ENCODE measurements at places on chromosomes 3 and 15.

DNA sequence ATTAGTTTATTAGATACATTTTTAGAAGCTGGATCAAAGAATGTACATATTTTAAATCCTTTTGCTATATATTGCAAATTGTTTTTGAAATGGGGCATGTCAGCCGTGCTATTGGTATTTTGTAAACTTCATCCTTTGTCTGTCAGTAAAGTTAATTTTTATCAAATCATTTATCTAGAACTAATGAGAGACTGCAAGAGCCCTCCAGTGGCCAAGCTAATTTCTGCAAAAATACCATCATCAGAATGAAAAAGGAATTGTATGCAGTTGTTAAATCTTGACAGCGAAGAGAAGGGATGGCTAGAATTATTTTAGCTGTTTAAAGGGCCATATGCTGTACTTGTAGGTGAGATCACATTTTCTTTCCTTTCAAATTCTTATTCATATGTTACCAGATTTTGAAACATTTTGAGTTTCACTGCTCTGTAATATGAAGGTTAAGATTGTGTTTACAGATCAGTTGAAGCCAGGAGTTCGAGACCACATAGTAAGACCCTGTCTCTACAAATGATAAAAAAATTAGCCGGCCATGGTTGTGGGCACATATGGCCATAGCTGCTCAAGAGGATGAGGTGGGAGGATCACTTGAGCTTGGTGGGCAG lies 8.1 kb upstream of the CLDN11 start:
- no peak for DNase-seq

- no peak for DNase-seq
Measured at GRCh38 chr3:7158516-7158915, 297.6 kb downstream of the GRM7 start.

GRCh38 chr3:172167892-172168648 lies 128.7 kb downstream of the FNDC3B start:
- DNase-seq = no peak

DNA sequence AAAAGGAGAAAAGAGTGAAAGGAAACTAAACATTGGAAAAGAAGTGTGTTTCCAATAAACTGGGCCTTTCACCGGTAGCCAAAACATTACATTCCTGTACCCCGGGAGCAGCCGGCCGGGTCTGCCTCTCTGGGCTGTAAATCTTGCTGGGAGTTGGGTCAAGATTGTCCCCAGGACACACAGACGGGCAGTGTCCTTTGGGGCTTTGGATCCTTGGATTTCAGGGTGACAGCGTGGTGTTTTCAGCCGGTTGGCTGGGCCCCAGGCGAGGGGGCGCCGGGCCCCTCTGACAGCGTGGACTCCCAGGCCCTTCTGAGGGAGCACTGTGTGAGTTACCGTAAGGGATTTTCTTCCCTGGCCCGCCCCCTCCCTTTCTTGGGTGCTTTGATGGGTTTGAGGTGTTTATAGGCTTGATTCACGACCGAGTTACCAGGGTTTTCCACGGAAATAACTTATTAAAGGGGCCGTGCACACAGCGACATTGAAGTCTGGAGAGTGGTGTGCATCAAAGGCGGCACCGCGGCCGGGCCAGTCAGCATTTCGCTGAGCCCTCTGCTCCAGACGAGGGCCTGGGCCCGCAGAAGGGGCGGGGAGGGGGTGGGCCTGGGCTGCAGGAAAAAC lies 27.4 kb downstream of the SMAD6 start:
- no peak for DNase-seq

GRCh38 chr3:30471066-30471465 lies 135.3 kb upstream of the TGFBR2 start:
- DNase-seq = no peak

DNA sequence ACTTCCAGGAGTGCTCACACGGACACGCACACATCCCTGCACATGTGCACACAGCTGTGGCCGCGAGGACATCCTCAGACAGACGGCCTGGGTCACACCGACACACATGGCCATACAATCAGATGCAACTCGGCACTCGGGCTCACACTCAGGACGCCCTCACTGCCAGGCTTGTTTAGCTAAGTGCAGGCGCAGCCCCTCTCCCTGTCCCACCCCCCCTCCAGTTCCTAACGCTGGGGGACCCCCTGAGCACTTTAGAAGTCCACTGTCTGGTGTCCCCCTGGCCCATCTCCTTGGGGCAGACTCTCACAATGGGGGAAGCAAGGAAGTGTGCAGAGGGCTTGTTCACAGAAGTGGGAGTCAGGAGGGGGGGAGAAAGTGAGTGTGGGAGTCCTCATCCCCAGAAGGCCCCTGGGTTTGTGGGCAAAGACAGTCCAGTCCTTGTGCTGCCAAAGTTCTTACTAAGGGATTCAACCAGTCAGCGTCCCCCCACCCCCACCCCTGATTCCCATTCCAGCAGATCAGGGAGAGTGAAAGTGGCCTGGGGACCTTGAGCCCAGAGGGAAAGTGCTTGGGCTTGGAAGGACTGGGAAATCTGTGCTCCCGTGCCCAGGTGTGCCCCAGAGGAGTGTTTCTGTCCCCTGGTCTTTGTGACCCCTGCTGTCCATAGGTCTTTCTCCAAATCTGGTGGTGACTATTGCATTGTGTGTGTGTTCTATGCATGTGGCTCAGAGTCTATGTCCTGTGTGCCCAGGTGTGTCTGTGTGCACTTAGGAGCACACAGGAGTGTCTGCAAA lies 767 bp upstream of the GATA2 start:
- no peak for DNase-seq

GRCh38 chr15:100771746-100772145 lies 107.9 kb upstream of the ALDH1A3 start:
- no peak for DNase-seq

- no peak for DNase-seq
Measured at GRCh38 chr3:23136054-23136453, 67.1 kb upstream of the UBE2E2 start.

- DNase-seq = no peak
Measured at GRCh38 chr3:55162031-55162795, 234.4 kb upstream of the LRTM1 start.

DNA sequence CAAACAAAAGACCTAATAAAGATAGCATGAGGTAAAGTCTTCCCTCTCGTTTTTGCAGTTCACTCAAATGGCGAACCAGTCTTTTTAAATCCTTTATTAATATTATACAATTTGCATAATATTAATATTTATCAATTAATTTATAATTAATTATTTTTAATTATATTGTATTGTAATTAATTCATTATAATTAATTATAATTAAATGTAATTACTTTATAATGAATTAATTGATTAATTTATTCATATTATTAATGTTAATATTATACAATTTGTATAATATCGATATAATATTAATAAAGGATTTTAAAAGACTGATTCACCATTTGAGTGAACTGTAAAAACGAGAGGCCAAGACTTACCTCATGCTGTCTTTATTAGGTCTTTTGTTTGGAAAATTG lies 1045.4 kb upstream of the CADM2 start:
- no peak for DNase-seq

GRCh38 chr15:69758810-69759790 lies 306.5 kb downstream of the RPLP1 start:
- no peak for DNase-seq

- no peak for DNase-seq
Measured at GRCh38 chr3:197957790-197958133, 2.3 kb upstream of the LMLN start.

DNA sequence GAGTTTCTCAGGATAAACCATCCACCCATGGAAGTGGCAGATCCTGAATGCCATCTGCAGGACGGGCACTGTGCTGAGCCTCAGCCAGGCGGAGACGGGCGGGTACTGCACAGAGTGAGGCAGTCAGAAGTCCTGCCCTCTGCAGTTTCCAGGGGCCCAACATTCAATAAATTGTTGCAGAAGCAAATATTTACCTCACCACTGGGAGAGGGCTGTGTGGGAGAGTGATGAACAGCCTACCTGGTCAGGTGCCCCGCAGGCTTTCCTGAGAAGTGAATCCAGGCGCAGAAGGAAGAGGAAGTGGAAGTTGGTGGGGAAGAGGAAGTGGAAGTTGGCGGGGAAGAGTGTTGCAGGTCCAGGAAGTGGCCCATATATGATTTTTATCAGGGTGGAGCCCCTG lies 100.8 kb downstream of the SLCO3A1 start:
- DNase-seq = no peak

DNA sequence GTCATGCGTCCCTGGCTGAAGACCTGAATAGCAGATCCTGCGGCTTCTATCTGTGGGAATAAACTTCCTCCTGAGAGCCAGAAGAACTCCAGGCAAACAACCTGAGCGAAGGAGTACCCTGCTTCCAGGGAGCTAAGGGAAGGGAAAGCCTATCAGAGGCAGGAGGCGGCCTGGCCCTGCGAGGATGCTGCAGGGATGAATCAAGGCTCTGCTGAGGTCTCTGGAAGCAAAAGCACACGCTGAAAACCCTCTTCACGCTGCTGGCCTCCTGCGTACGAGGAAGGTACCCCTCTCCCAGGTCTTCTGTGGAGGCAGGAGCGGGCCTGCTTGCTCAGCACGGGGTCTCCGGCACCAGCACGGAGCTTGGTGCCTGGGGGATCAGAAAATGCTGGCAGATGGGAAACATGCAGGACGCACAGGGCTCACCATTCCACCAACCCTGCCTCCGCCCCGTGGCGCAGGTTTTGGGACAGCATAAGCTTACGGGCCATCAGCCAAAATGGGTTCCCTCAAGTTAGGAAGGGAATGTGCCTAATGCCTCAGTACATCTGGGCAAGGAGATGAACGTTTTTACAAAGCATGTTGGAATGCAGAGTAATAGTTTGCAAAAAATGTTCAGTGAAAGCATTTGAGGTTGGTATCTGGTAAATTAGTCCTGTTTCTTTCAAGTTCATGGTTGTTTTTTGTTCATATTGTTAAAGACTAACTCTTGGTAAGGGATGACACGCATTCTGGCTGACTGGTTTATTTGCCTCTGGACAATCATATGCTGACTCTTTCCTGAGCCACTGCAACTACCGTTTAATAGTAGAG lies 72.3 kb downstream of the CHSY1 start:
- DNase-seq = no peak

- DNase-seq = no peak
Measured at GRCh38 chr15:98547741-98548138, 100.6 kb upstream of the IGF1R start.

- no peak for DNase-seq
Measured at GRCh38 chr3:127608362-127608718, 10.1 kb downstream of the MCM2 start.

DNA sequence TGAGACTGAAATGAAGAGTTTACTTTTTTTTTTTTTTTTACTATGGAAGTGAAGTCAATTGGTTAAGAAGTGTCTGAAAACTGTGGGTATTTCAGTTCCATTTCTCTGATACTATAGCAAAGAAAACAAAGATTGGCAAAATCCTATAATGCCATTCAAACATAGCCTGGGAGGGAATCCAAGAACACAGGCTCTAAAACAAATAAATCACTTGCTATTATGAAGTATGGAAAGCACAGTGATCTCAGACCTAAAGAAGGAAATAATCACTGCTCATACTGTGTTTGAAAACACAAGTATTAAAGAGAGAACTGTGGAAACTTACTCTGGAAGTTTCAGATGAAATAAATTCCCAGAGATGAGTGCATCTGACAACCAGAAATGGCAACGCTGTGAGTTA lies 12.0 kb downstream of the SAMMSON start:
- DNase-seq = no peak

DNA sequence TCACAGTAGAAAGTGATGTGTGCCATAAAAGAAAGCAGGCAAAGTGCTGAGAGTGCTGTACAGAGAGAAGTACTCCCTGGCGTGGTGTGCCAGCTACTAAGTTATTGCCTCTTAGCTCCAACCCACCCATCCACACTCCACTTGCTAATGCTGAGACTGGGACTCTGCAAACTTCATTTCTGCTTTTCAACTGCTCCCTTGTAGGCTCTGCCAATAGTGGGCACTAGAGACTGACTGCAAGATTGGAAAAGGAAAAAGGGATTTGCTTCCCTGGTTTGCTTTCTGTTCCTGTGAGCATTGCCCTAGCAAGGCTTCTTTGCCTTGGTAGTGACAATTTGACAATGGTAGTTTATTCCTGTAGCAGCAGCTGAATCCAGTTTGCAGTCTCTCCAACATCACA lies 56.5 kb upstream of the TMEM108 start:
- DNase-seq = no peak

- DNase-seq = no peak
Measured at GRCh38 chr3:12593473-12593872, 36.6 kb downstream of the MKRN2 start.

GRCh38 chr3:190024912-190025311 lies 95.8 kb downstream of the P3H2 start:
- DNase-seq = no peak

- no peak for DNase-seq
Measured at GRCh38 chr3:174333640-174334039, 525.5 kb upstream of the NAALADL2 start.

- DNase-seq = no peak
Measured at GRCh38 chr3:174232658-174233429, 626.3 kb upstream of the NAALADL2 start.

DNA sequence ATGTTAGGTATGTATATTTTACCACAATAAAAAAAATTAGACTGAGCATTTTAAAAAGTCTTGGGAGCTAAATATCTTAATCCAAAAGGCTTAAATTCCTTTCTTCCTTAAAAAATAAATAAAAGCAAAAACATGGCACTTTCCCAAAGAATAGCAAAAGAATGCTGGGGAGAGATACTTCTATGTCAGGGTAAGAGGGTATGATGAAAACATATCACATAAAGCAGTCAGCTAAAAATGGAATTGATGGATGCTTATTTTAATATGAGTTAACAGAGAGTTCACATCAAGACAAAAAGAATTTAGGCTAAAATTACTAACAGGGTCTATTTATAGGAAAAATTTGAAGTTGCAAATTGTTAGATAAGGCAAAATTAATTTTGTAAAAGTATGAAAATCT lies 141.0 kb downstream of the MYLK start:
- DNase-seq = no peak

- DNase-seq = no peak
Measured at GRCh38 chr3:19769694-19770093, 164.3 kb downstream of the EFHB start.

DNA sequence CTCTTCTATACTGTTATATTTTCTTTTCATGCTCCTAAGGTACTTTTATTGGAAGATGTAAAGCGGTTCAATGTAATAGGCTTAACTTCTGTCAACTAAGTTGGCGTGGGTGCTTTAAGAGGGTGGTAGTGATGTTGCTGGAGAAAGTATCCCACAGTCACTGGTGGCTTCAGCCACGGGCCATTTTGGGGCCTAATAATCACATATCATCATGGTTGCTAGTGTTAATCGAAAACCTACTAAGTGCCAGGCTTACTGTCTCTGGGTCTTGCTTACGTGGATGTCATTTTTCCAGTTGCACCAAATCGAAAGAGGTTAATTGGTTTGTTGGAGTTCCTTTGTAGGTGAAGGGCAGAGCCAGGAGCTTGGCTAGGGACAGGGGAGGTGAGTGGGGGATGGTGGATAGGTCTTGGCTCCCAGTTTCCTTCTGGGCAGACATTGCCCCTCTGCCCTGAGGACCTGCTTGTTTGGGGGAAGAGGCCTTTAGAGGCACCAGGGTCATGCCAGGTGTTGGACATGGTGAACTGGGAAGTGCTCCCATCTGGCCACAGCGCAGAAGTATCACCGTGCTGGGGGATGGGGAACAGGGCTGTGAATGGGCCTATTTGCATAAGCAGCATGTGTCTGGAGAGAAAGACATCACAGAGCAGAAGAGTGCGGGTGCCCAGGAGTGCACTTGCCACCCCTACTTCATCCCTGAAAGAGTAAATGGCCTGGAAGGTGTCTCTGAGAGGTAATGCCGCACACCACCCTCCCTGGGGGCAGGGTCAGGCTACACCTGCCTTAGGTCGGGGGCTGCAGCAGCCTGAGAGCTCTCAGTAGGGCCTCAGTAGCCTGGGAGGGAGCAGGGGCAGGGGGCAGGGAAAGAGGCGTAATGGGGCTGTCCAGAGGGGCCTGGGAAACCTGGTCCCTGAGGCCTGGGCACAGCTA lies 62.4 kb upstream of the POLG start:
- no peak for DNase-seq

- DNase-seq = no peak
Measured at GRCh38 chr3:197202694-197203093, 95.7 kb downstream of the DLG1 start.
